ENCODE measurements at places on chromosomes 7 and 10.

DNA sequence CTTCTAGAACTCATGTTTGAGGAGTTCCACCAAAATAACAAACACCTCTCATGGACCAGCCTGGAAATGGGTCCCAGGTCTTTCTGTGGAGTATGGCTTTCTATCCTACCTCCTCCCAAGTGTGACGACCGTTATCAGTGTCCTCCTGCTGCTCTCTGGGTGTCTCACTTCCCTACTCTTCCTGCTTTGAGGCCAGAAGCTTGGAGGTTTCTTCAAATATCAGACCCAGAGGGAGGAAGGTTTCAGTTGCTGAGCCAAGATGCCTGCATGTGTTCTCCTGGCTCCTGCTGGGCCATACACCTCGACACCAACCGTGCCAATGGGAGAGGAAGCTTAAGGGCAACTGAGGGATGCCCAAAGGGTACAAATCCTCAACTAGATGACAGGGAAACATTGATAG, 114.6 kb downstream of the WNT2 start:
- DNase-seq = no peak

GRCh38 chr7:107327986-107328569, 141.8 kb upstream of the GPR22 start:
- DNase-seq = no peak

DNA sequence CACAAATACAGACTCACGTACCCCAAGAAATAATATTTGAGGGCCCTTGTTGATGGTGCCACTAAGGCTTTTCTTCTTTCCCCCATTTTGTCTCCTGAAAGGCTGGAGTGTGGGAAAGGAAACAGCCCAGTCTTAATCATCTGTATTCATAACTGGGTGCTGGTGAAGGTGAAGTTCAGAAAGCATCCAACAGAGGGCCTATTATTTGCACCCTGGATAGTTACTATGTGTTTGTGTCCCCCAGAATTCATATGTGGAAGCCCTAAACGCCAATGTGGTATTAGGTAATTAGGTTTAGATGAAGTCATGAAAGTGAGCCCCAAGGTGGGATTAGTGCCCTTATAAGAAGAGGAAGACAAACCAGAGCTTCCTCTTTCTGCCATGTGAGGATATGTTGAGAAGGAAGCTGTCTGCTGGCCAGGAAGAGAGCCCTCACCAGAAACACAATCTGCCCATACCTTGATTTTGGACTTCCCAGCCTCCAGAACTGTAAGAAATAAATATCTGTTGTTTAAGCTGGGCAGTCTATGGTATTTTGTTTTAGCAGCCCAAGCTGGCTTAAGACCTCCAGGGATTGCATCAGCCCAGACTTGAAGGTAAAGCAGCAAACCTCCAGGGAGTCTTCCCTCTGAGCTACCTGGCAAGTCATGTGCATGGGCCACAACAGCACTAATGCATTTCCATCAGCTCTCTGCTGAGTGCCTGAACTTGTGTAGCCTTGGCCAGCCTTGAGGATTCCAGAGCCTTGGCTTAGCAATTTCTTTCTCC, 90.0 kb upstream of the ADRB1 start:
- peak; percentile 3 for DNase-seq

DNA sequence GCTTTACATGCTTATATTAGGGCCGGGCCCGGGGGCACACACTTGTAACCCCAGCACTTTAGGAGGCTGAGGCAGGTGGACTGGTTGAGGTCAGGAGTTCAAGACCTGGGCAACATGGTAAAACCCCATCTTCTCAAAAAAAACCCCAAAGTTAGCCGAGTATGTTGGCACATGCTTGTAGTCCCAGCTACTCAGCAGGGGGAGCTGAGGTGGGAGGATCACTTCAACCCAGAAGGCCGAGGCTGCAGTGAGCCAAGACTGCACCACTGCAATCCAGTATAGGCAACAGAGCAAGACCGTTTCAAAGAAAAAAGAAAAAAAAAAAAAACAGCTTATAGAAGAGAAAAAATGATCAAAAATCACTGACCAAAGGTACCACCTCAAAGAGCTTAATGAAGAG, 63.1 kb downstream of the AMZ1 start:
- no peak for DNase-seq

- no peak for DNase-seq
Measured at GRCh38 chr7:65004575-65004974, 1.9 kb downstream of the ERV3-1 start.

DNA sequence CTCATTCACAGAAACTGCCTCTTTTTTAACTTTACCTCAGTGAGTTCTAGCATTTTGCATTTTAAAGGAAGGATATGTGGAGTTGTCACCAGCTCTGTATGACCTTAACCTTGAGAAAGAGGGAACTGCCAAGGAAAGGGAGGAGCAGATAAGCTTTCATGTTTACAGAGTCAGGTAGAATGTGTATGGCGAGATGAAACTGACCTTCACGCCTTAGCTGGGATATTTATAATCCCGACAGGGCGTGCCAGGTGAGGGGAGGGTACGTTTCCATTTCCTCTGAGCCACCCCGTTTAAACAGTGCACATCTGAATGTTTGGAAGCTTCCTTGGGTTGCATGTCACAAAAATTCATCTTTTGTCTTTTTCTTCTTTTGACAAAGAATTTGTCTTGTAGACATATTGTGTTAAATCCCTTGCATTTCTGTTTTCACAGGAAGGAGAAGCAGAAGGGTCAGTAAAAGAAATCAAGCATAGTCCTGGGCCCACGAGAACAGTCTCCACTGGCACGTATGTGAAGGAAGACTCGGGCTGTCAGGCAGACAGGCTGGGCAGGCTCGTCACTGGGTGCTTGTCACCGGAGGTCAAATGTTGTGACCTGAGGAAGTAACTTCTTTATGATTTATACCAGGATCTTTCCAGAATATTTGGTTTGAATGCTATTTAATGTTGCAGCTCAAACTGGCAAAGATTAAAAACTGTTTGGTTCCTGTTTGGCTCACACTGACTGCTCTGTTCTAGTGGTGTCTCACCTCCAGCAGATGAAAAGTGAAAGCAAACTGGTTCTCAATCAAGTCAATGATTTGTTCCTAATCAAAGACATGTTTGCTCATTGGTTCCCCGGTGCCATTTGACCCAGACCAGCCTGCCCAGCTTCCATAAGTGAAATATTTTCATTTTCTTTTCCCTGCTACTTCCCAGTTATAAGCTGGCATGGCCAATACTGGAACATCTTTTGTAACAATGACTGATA, 16.2 kb downstream of the OPTN start:
- DNase-seq = no peak

GRCh38 chr7:74365322-74366022, 76.3 kb downstream of the CLIP2 start:
- no peak for DNase-seq

- DNase-seq = no peak
Measured at GRCh38 chr7:21568762-21569161, 25.9 kb downstream of the DNAH11 start.

- DNase-seq = peak; percentile 14
Measured at GRCh38 chr10:110568055-110568735, 700 bp downstream of the SMC3 start.

- no peak for DNase-seq
Measured at GRCh38 chr10:126565441-126565840, 105.1 kb downstream of the C10orf90 start.

- no peak for DNase-seq
Measured at GRCh38 chr10:3906511-3907111, 121.6 kb upstream of the KLF6 start.

DNA sequence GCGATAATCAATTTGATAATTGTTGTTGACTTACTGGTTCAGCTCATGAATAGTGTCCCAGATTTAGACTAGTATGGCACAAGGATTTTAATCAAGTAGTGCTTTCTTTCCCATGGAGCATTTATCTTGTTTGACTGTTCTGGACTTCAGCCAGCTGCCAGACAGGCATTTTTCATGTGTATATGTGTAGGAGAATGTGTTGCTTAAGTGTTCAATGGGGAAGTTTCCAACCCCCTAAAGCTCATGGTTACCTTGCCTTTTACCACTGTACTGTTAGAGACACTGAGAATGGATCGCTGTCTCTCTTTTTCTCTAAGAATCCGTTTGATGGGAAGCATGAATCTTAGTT, 103.9 kb downstream of the LRRC4 start:
- no peak for DNase-seq

- no peak for DNase-seq
Measured at GRCh38 chr7:33061282-33061937, 1.2 kb downstream of the NT5C3A start.

GRCh38 chr10:88672041-88672440, 7.8 kb downstream of the LIPF start:
- DNase-seq = no peak

- no peak for DNase-seq
Measured at GRCh38 chr10:43944381-43945093, 295.9 kb upstream of the ZNF32 start.

- no peak for DNase-seq
Measured at GRCh38 chr7:129213828-129214227, 11.0 kb upstream of the AHCYL2 start.

DNA sequence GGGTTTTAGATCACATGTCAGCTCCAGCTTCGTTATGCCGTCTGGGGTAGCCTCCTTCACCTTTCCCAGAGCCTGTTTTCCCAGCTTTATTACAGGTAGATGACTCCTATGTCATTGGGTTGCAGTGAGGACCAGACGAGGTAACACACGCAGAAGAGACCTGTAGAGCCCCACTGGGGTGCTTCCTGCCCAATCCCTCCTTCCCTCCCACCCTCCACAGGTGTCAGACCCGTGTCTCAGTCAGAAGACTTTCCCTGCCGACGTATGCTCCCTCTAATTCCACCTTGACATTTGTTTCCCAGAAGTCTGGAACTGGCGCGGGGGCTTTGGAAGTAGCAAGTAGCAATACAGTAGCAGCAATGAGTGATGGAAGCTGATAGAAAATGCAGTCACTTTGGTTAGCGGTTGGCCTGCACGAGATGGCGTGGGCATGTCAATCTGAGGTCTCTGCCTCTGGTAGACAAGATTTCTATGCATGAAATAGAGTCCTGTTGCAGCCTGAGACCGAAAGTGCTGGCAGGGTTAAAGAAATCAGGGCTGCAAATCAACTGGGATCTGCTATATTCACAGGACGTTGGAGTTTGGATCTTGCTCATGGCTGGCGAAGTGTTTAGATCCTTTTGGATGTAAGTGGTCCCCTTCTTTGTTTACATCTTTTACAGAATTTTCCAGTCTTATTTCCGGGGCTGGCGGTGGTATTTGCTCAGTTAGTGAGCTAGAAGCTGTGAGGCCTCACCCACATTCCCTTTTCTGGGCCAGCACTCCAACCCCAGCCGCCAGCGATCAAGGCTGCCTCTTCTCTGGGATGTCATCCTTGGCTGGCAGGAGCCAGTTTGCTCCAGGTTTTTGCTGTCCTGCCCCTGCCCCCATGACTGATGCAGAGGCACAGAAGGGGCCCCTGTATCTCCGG, 78.3 kb upstream of the KMT2C start:
- DNase-seq = no peak

DNA sequence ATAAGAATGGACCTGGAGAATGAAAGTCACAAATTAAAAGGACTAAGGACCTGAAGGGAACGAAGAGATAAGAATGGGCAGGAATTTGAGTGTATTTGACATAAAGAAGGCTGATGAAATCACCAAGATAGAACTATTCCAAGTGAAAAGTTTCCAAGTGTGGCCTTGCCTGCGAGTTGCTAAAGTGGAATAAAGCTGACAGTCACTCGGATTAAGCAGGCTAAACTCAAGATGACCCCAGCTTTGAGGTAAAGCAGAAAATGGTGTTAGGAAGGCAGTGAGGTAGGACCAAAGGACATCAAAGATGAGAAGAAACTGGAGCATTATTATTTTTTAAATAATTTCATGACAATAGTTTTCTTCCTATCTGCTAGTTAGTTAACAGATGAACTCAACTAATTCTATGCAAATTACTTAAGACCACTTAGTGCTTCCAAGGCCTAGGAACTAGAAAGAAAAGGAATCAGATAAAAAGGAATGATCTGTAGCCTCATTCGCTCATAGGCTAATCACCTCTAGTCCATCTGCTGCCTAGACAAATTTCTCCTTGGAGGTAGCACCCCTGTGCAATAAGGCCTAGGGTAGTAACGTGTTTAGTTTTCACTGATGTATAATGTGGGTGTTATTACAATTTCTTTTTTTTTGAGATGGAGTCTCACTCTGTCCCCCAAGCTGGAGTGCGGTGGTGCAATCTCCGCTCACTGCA, 34.5 kb downstream of the EZH2 start:
- DNase-seq = no peak

- DNase-seq = peak; percentile 49
Measured at GRCh38 chr7:74083928-74084721, 521 bp downstream of the LIMK1 start.

GRCh38 chr10:15738270-15738925, 18.7 kb upstream of the ITGA8 start:
- DNase-seq = no peak

- no peak for DNase-seq
Measured at GRCh38 chr10:86224354-86225102, 142.1 kb downstream of the GRID1 start.

GRCh38 chr10:92822964-92823363, 25.4 kb upstream of the EXOC6 start:
- DNase-seq = no peak

- DNase-seq = no peak
Measured at GRCh38 chr7:125197731-125198393, 268.2 kb upstream of the POT1 start.

GRCh38 chr10:118730756-118731456, 23.9 kb downstream of the CACUL1 start:
- no peak for DNase-seq

- no peak for DNase-seq
Measured at GRCh38 chr7:157717211-157718174, 380.7 kb downstream of the DNAJB6 start.

- DNase-seq = peak; percentile 61
Measured at GRCh38 chr10:88848499-88848898, 3.1 kb downstream of the ANKRD22 start.

DNA sequence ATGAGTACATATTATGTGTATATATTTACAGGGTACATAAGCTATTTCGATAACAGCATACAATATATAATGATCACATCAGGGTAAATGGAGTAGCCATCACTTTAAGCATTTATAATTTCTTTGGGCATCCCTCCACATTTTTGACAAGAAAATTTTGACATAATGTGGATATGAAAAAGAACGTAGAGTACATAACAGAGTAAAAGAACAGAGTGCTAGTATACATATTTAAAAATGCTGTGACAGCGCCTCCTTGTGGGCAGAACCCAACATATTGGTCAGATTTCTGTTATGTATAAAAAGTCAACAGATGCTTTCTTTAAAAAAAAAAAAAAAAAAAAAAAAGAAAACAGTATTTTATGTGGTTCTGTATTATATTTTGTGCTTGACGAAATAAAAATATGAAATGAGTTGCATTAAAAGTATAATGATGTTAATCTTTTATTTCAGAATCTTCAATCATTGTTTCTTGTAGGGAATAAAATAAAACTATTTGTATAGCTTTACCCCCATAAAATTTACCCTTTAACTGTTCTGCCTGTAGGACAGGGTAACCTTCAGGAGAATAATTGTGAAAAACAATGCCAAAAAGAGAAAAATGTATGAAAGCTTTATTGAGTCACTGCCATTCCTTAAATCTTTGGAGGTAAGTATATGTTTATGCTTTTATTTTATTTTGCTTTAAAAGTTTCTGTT, 18.3 kb upstream of the HBP1 start:
- DNase-seq = peak; percentile 77
